ENCODE measurements at places on chromosomes 6 and 20.

GRCh38 chr6:53701333-53702218, 36.0 kb upstream of the KLHL31 start:
- DNase-seq = no peak

DNA sequence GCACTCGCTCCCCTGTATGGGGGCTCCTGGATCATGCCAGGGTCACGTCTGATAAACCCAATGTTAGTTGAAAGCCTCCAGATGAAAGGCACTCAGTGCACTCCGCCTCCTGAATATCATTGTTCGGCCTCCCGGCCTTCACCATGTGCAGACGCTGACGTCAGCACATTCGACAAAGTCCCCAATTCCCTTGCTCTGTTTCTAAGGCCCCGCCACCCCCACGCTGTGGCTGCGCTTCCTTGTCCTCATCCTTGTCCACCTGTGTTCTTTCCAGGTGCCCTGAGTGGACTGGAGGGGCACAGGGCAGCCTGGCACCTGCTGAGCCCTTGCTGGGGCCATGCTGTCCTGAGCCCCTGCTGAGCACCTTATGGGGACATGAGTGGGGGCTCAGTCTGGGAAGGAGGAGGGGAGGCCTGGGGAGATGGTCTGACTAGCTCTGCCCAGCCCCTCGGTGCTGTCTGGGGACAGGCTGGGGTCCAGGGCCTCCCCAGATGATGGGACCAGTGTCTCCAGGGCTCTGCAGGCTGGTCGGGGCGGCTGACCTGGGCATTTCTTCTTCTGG, 9.8 kb upstream of the BHLHE23 start:
- no peak for DNase-seq

- DNase-seq = no peak
These were observed 388.8 kb downstream of the RNGTT start for GRCh38 chr6:88574651-88575050.

DNA sequence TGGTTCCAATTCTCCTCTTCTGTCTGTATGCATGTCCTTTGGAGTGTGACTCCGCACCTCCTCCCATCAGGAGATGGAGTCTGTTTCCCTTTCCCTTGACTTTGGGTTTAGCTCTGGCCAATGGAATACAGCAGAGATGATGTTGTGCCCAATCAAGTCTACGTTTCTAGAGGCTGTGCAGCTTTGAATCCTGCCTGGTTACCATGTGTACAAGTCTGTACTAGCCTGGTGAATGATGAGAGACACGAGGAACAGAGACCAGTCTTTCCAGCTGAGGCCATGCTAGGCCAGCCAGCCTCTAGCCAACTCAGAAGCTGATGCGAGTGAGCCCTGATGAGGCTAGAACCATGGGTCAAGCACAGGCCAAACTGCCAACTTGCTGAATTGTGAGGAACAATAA, 83.2 kb downstream of the LAMP5 start:
- DNase-seq = no peak

DNA sequence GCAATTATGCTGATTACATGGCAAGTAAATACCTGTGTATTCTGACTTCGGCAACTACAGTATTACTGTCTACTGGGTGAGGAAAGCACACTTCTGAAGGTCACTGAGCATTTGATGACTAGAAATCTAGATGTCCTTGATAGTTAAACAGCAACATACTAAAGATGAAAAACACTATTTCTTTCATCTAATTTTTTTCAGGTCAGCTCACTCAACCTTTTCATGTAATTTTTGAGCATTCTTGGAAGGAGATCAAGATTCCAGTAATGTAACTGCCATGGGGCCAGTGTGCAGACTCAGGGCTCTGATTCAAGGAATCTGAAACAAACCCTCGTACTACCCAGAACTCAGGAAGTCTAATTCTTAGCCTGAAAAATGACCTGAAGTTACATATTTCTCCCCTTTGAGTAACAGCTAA, 222.6 kb upstream of the TAB2 start:
- no peak for DNase-seq

DNA sequence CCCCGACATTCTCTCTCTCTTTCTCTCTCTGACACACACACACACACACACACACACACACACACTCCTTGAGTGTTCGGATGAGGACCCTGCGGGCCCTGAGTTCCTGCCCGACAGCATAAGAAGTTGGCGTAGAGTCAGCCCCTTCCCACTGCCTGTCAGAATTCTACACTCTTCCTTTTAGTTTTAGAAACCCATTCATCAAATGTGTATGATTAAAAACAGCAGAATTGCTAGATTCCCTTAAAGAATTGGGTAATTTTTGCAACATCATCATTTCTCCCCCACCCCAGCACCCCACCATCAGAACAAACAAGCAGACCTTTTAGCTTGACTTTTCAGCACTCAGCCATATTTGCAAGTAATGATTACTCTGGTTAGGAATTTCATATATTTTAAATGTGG, 322.8 kb downstream of the FARS2 start:
- no peak for DNase-seq

DNA sequence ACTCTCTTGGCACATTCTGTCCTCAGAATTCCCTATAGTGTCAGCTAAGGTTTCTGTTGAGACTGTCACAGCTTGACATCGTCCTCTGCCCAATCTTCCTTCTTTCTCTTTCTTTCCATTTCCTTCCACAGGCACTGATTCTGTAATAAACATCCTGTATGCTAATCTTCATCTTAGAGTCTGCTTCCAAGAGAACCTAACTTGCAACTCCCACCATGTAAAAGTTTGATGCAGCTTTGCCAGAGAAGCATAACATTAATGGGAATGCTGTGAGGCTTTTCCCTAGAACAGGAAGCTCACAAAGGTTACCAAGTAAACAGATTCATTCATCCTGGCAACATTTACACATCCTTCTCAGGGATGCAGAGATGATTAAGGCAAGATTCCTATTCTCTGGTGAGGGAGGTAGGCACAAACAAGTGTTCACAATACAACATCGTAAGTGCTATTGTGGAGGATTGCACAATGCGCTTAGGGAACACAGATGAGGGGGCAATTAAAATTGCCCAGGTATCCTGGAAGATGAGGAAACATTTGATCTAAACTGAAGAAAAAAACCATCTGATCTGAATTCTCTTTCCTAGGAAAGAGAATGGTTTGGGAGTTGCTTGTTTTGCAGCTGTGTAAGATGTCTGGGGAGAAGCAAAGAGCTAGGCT, 74.7 kb downstream of the GRM1 start:
- DNase-seq = no peak

DNA sequence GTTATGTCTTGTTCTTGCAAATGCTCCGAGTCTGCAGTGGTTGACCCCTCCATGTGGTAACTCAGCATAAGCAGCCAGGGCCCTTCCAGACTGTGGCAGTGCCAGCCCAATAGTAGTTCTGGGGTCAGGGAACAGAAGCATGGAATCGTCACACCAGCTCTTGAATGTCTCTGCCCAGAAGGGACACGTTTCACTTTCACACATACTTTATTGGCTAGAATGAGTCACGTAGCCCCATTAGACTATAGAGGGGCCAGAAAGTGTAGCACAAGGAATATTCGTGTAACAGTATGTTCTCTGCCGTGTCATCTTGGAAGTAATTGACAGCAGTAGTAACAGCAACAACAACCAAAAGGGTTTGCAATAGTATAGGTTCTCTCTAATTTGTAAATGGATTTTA, 254.7 kb downstream of the FARS2 start:
- DNase-seq = no peak

- DNase-seq = peak; percentile 80
These were observed 4.6 kb upstream of the GJB7 start for GRCh38 chr6:87333591-87334181.

DNA sequence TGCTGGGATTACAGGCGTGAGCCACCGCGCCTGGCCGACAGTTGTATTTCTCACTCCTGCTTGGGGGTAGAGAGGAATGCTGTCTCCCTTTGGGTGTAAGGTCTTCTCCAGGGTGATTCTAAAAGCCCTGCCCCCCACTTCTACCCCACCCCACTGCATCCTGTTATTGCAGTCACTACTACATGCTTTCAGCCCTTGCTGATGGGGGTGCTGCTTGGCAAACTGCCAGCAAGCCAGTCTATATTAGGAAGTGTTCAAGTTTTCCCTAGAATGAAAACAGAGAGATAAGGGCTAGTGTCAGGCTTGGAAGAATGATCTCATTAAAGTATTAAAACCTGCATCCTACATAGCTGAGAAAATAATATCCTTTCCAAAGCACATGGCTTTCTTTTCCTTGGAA, 31.3 kb downstream of the TTI1 start:
- no peak for DNase-seq

DNA sequence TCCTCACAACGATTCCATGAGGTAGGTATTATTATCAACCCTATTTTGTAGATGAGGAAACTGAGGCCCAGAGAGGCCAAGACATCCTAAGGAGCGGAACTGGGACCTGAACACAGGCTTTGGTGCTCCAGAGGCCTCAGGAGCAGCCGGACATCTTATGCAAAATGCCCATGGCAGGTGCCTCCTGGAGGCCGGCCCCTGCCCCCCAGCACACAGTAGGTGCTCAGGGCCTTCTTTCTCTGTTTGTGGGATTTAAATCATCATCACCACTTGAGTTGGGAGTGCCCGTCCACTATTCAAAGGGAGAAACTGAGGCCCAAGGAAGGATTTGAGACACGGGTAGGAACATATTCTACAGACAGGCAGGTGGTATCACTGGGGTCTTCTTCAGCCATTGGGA, 41.2 kb downstream of the CEBPB start:
- no peak for DNase-seq

DNA sequence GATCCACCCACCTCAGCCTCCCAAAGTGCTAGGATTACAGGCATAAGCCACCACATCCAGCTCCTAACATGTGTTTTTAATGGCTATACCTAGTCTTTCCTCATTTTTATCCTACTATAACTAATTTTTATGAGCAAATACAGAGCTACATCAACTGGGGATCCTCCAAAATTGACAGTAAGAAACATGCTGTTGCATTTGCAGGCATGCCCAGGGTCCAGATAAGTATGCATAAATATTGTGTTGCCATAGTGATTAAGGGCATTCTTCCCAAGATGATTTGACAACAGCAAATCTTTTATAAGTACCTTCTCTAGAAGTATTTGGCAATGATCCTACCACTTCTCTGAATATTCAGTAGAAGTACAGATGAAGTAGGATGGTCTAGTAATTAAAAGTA, 41.9 kb upstream of the MOXD1 start:
- DNase-seq = no peak

DNA sequence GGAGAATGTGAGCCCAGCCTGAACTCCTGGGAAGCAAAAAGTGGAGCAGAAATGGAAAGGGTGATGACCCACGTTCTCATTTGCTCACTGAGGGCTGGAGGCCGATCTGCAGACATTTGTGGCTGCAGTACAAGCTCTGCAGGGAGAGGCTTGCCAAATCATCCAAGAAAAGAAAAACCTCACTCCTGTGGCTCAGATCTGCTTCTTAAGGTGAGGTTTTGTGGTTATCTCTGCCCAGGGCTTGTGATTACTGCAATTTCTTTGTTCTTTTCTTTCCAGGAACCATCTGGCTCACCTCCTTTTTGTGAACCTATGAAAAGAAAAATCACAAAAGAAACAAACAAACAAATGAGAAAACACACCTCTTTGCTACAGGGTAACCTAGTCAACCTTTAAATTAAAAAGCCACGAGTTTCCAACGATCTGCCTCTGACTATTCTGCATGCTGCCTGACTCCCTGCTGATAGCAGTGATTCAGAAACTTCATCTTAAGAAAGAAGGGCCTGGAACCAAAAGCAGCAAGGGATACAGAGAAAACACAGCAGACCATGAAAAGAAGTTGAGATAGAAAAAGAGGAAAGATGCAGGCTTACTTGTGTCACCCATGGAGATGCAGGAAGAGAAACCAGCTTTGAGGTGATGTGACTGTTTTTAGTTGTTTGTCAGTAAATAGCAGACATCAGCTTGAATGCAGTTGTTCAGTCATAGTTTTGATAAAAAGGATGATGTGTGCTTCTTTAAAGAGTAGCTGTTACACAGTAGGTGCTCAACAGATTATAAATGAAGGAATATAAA, 165.1 kb downstream of the LMBRD1 start:
- no peak for DNase-seq

DNA sequence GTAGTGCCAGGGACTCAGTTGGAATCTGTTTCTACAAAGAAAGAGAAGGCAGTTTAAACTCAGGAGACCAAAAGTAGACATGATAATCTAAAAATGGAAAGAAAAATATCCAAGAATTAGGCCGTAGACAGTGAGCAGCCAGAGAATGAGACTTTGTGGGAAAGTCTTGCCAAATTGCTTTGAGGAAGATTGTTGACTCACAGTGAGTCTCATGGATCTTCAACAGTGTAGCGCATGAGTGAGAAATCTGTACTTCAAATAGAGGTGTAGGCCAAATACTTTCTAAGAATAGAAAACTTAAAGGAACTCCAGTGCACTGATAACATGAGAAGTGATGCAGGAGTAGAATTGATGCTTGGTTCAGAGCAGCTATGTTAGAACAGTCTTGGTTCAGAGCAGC, 284.5 kb downstream of the HTR1B start:
- no peak for DNase-seq

GRCh38 chr6:31336896-31337496, 20.0 kb downstream of the HLA-B start:
- no peak for DNase-seq

DNA sequence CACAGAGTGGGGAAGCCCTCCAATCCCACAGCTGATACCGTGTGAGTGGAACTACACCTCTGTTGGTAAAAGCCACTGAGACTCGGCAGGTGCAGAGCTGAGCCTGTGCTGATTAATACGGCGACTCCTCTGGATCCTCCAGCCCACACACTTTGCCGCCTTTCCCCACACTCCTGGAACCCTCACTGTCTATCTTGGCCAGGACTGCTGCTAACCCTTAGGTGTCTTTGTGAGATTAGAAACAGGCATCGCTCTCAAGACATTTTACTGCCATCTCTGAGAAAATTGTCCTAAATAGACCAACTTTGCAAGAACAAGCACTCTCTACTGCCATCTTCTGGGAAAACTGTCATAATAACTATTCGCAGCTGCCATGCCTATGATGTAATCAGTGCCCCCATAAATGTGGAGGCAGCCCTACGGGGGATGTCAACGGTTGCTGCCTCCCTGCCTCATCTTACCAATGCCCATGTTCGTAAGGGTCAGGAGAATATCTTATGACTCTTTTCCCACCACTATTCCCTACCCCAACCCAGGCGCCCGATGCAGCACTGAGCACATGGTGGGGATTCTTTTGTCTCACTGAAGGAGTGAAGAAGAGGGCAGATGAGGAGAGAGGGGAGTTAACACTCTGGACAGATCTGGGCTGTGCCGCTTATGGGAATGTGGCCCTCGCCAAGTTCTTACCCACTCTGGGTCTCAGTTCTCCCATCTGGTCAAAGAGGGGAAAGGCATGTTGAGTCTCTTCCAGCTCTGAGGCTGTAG, 26.1 kb upstream of the KCNB1 start:
- DNase-seq = no peak

DNA sequence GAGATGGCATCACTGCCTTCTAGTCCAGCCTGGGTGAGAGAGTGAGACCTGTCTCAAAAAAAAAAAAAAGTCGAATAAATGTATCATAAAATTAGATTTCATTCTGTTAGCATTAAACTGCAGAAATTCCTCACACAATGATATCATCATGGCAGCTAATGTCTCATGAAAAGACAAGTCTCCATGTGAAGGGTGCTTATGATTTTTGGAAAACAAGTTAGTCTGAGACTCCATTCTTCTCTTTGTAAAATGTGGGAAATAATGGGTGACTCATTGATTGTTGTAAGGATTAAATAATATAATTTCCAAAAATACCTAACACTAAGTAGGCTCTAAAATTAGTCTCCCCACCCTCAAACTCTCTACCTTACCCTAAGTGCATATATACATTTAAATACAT, 49.6 kb upstream of the CDYL start:
- no peak for DNase-seq

GRCh38 chr6:2353412-2354137, 108.2 kb upstream of the GMDS start:
- peak; percentile 55 for DNase-seq
